Activated naive CD4-positive, alpha-beta T cell treated with anti-CD3 and anti-CD28 coated beads, Interleukin-2, amount 50 U/mL, for 72 hours (primary cell): ENCODE measurements at places on chromosomes 4 and X. TPM values are rescaled to one million over a fixed set of nuclear protein-coding genes. Genes with fewer than 3 reads are reported as not detected.

The SPATA4 gene
- not detected for total RNA-seq

The EXOC1L gene
- total RNA-seq = not detected

The PHOX2B gene
- not detected for total RNA-seq

The AMMECR1 gene
- total RNA-seq = 8.7 TPM

The STAP1 gene
- 10.9 TPM for total RNA-seq

The OTUD4 gene
- total RNA-seq = 39.6 TPM

The NKRF gene
- 21.9 TPM for total RNA-seq

The NKX6-1 gene
- total RNA-seq = not detected

The CXCL10 gene
- total RNA-seq = 1.2 TPM

The FRG1 gene
- total RNA-seq = 60.9 TPM

The SULT1B1 gene
- total RNA-seq = 2.4 TPM

The FRAS1 gene
- not detected for total RNA-seq

The NONO gene
- 527 TPM for total RNA-seq

The TMPRSS11D gene
- not detected for total RNA-seq

The CTAG2 gene
- total RNA-seq = not detected

The CENPVL1 gene
- total RNA-seq = not detected

The ADH1B gene
- not detected for total RNA-seq

The SMIM9 gene
- not detected for total RNA-seq

The PPP2R2C gene
- not detected for total RNA-seq

The FAT1 gene
- total RNA-seq = not detected

The TRIM60 gene
- total RNA-seq = not detected

The SPRY1 gene
- total RNA-seq = 34.3 TPM

The CXorf65 gene
- 7.5 TPM for total RNA-seq

The SMIM10 gene
- 1.5 TPM for total RNA-seq

The GLRA2 gene
- not detected for total RNA-seq

The CEP44 gene
- 23.1 TPM for total RNA-seq

The XAGE1A gene
- total RNA-seq = not detected

The TLR10 gene
- 0.27 TPM for total RNA-seq

The COL4A5 gene
- total RNA-seq = not detected

The MAGEB10 gene
- not detected for total RNA-seq

The PITX2 gene
- not detected for total RNA-seq

The GLOD5 gene
- total RNA-seq = not detected

The CDS1 gene
- total RNA-seq = 0.07 TPM

The SPIN4 gene
- 4.4 TPM for total RNA-seq

The GALNT7 gene
- 8.8 TPM for total RNA-seq

The BANK1 gene
- not detected for total RNA-seq

The MED14 gene
- 57.0 TPM for total RNA-seq

The GAGE12H gene
- total RNA-seq = not detected

The CLIC2 gene
- total RNA-seq = 0.64 TPM

The GLRB gene
- not detected for total RNA-seq
